ENCODE measurements at places on chromosomes 13 and 19.

GRCh38 chr19:36136964-36137686, 2.7 kb upstream of the CAPNS1 start:
- no peak for DNase-seq

- DNase-seq = no peak
These were observed 905.4 kb upstream of the GPC6 start for GRCh38 chr13:92321174-92321573.

- no peak for DNase-seq
These were observed 6.4 kb downstream of the EPN1 start for GRCh38 chr19:55681131-55682092.

- no peak for DNase-seq
These were observed 22.6 kb downstream of the RASL11A start for GRCh38 chr13:27293076-27293691.
